ENCODE measurements at places on chromosomes 6 and 20. TPM values are rescaled to one million over a fixed set of nuclear protein-coding genes. Genes with fewer than 3 reads are reported as not detected.

The HLA-DOA gene
- 0.92 TPM for polyA plus RNA-seq

The NRSN1 gene
- polyA plus RNA-seq, result 0.68 TPM

The VSX1 gene
- not detected for polyA plus RNA-seq

The DEFB124 gene
- polyA plus RNA-seq, result not detected

The TBX18 gene
- polyA plus RNA-seq, result 0.53 TPM

The MCHR2 gene
- not detected for polyA plus RNA-seq

The CRISP3 gene
- polyA plus RNA-seq, result not detected

The CAP2 gene
- 5.2 TPM for polyA plus RNA-seq

The TRAPPC3L gene
- polyA plus RNA-seq, result not detected

The ADGB gene
- not detected for polyA plus RNA-seq

The IP6K3 gene
- polyA plus RNA-seq, result 3.4 TPM

The E2F3 gene
- 2.6 TPM for polyA plus RNA-seq

The PMEPA1 gene
- 5.3 TPM for polyA plus RNA-seq

The SLC17A2 gene
- not detected for polyA plus RNA-seq

The BMP7 gene
- 10.9 TPM for polyA plus RNA-seq

The HLA-DQB2 gene
- polyA plus RNA-seq, result not detected

The SIGLEC1 gene
- 1.5 TPM for polyA plus RNA-seq

The HAO1 gene
- polyA plus RNA-seq, result not detected

The PAK1IP1 gene
- polyA plus RNA-seq, result 11.6 TPM

The FAM209A gene
- polyA plus RNA-seq, result 0.44 TPM

The BTN1A1 gene
- polyA plus RNA-seq, result not detected

The GPR63 gene
- 0.87 TPM for polyA plus RNA-seq

The ZSCAN16 gene
- 6.1 TPM for polyA plus RNA-seq

The CDC40 gene
- polyA plus RNA-seq, result 8.7 TPM

The GPX5 gene
- polyA plus RNA-seq, result not detected

The RPL7L1 gene
- 47.8 TPM for polyA plus RNA-seq

The LAMA2 gene
- 3.4 TPM for polyA plus RNA-seq

The GTF2H4 gene
- 15.3 TPM for polyA plus RNA-seq

The TXLNB gene
- 0.61 TPM for polyA plus RNA-seq

The CRYBG1 gene
- polyA plus RNA-seq, result 4.1 TPM

The EXOC2 gene
- polyA plus RNA-seq, result 8.9 TPM

The ZC3H12D gene
- 0.85 TPM for polyA plus RNA-seq

The SYCP2 gene
- polyA plus RNA-seq, result 1.9 TPM

The TMC2 gene
- polyA plus RNA-seq, result not detected

The TFAP2A gene
- polyA plus RNA-seq, result 10.1 TPM

The ANKRD6 gene
- polyA plus RNA-seq, result 5.8 TPM

The SLC4A11 gene
- 0.46 TPM for polyA plus RNA-seq

The COL9A3 gene
- polyA plus RNA-seq, result 3.9 TPM

The YWHAB gene
- polyA plus RNA-seq, result 71.8 TPM

The MYLK4 gene
- 0.12 TPM for polyA plus RNA-seq

The IL17F gene
- polyA plus RNA-seq, result not detected

The FERMT1 gene
- polyA plus RNA-seq, result 2.7 TPM

The C20orf204 gene
- 1.4 TPM for polyA plus RNA-seq

The DEFB116 gene
- polyA plus RNA-seq, result not detected
